Brain pericyte (primary cell): ENCODE measurements at places on chromosomes 1 and 21.

- DNase-seq = no peak
Measured at GRCh38 chr1:245200146-245200545, 45.4 kb downstream of the KIF26B start.

- DNase-seq = no peak
Measured at GRCh38 chr1:198638894-198639635, at the start of gene PTPRC. Gene PTPRC, plus strand, starts transcription at chr1:198639040. Its CDS starts 229 bp downstream, at chr1:198639269.

DNA sequence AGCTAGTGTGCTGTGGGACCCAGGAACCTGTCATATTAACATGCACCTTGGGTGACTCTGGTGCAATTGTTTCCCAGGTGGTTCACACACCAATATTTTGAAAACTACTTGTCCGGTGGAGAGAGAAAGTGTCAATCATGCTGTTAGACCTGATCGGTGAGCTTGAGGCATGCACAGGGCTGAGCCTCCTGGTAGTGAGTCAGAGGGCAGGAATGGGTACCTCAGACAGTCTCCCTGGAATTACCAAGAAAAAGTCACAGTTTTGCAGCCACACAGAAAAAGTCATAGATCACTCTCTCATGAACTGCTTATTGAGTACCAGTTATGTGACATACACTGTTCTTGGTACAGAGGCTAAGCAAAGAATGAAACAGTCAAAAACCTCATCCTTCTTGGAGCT is 140.1 kb upstream of the NFIA start:
- no peak for DNase-seq

DNA sequence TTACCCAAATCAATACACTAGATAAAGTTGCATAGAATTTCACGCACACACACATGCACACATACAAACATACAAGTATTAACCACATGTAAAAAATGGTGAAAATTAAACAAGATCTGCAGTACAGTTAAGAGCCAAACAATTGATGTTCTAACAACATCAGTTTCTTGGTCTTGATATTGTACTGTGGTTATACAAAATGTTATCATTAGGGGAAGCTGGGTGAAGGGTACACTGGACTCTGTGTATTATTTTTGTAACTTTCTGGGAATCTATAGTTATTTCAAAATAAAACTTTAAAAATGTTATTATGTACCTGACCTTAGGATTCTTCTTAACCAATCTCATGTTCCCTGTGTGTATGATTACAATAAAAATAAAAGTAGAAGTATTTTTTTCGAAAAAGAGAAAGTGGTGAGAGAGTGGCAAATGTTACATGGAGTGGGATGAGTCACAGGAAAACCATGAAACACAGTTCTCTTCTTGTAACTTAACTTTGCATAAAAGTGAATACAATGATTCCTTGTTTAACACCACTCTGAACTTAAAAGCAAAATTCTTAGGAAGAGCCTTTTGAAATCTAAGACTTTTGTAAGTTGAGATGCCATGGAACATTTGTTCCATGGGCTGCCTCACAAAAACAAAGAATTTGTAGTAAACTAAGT is 101.6 kb upstream of the RUNX1 start:
- DNase-seq = peak; percentile 34

- no peak for DNase-seq
Measured at GRCh38 chr1:63316984-63317816, 5.2 kb upstream of the FOXD3 start.

- no peak for DNase-seq
Measured at GRCh38 chr1:156012051-156012817, 8.5 kb downstream of the SSR2 start.
